ENCODE measurements at places on chromosomes 3 and 15.

DNA sequence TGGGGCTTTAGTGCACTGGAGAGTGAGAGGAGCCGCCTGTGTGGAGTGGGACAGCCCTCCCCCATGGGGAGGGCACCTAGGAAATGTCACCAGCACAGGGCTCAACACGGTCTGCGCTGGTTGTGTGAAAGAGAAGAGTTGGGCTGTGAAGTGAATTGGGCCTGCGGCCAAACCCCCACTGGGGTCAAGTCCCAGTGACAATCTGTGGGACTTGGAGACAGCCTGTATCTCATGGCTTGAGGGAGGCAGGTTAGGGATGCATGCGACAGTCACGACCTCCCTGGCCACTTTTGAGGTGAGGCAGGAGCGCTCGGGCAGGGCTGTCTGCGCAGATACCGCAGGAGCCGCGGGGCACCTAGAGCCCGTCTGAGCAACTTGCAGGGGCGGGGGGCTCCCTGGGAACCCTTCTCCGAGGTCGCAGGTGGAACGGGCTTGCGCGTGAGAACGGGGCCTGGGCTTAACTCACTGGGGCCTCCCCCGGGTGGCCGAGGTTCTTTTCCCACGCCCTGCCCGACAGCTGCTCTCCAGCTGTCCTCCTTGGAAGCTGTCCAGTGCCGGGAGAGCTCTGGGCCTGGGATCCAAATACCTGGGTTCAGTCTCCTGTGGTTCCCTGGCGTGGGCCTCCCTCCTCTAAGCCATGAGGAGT lies 77.4 kb downstream of the SNRK start:
- DNase-seq: no peak

GRCh38 chr15:100261302-100262240 lies 80.2 kb downstream of the ADAMTS17 start:
- DNase-seq: no peak

- DNase-seq: no peak
Measured at GRCh38 chr3:170162052-170162451, 19.5 kb downstream of the PHC3 start.

DNA sequence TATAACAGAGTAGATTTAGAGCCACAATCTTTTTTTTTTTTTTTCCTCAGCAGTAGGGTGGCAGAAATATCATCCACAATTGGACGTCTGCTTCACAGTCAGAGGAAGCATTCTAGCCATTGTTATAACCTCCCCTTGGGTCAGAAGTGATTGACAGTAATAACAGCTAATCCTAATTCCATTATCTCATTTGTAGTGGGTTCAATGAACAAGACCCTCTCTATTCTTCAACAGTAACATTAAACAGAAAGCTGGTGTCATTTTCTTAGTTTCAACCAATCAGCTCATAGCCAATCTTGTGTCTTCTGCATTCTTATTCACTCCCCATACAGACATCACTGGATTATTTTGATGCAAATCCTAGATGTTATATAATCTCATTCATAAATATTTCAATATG lies 44.6 kb downstream of the QTRT2 start:
- no peak for DNase-seq

DNA sequence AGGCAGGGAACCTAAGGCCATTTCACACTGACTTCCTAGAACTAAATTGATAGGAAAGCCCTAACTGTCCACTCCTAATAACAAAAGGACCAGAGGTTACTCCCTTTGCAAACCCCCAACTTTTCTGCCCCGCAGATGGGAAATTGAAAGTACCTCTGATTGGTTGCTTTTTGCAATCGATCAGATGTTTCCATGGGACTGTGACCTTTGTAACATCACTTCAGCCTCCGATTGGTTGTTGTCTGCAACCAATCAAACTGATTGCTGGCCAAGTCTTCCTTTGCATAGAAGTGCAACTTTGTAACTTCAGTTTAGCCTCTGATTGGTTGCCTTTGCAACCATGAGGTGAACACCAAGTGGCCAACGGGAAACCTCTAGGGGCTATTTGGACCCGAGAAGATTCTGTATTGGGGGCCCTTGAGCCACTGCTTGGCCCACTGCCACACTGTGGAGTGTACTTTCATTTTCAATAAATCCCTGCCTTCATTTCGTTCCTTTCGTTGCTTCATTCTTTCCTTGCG lies 11.3 kb upstream of the KNL1 start:
- DNase-seq: no peak

GRCh38 chr15:25777037-25777436 lies 86.1 kb downstream of the ATP10A start:
- no peak for DNase-seq

- DNase-seq: no peak
Measured at GRCh38 chr3:51311055-51311454, 74.0 kb upstream of the MANF start.

DNA sequence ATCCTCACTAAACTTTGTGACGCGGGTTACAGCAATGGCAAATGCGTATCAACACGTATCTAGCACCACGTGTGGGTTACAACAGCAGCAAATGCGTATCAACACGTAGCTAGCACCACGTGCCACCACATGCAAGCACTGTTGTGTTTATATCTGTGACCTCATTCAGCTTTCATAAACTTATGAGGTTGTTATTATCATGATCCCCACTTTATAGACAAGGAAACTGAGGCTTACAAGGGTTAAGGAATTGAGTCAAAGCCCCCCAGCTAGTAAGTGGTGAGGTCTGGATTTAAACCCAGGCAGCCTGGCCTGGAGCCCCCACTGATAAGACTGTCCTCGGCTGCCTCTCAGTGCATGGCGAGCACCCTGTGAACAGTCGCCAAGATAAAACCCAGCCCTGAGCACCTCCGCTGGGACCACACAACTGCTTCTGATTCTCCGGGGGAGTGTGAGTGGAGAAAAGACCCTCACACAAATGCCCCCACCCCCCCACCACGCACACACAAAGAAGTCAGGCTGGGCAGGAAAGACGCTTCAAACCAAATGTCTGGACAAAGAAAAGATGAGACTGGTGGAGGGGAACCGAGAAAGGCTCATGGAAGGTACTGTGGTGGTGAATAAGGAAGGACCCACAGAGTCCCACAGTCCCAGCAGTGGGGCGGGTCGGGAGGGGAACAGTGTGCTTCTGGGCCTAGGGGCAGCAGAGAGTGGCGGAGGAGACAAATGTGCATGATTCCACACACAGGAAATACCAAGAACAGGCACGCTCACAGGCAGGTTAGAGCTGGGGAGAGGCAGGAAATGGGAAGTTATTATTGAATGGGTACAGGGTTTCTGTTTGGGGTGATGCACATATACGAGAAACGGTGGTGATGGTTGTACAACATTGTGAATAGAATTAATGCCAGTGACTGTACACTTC lies 173.4 kb downstream of the XXYLT1 start:
- DNase-seq: no peak

- no peak for DNase-seq
Measured at GRCh38 chr3:115403786-115404185, 219.5 kb upstream of the GAP43 start.

- no peak for DNase-seq
Measured at GRCh38 chr3:10556312-10556711, 50.9 kb upstream of the ATP2B2 start.

DNA sequence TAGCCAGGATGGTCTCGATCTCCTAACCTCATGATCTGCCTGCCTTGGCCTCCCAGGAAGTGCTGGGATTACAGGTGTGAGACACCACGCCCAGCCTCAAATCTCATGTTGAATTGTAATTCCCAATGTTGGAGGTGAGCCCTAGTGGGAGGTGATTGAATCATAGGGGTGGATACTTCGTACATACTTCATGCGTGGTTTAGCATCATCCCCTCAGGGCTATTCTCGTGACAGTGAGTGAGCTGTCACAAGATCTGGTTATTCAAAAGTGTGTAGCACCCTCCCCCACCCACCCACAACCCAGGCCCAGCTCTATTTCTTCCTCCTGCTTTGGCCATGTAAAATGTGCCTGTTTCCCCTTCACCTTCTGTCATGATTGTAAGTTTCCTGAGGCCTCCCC lies 236.9 kb upstream of the IL12A start:
- no peak for DNase-seq

- DNase-seq: no peak
Measured at GRCh38 chr3:46701181-46701939, at the start of gene TMIE. TMIE (plus strand) TSS chr3:46701392; CDS start chr3:46701488, 96 bp downstream.

DNA sequence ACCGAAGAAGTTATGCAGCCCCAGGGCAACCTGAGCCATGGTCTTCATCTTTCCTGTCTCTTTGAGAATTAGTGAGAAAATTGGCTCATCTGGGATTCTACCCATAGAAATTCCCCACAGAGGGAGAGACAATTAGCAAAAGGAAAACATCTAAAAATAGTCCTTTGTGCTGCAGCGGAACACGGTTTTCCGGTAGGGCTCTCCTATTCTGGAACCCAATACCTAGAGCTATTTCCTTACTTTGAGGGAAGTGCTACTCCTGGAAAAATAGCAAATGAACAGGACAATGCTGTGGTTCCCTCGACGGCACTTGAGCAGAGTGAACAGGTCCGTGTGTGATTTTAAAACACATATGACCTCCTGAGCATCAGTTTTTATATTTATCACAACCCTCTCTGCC lies 210.5 kb downstream of the FGF12 start:
- DNase-seq: no peak

GRCh38 chr3:112010636-112011035 lies 11.9 kb downstream of the TAGLN3 start:
- DNase-seq: no peak

DNA sequence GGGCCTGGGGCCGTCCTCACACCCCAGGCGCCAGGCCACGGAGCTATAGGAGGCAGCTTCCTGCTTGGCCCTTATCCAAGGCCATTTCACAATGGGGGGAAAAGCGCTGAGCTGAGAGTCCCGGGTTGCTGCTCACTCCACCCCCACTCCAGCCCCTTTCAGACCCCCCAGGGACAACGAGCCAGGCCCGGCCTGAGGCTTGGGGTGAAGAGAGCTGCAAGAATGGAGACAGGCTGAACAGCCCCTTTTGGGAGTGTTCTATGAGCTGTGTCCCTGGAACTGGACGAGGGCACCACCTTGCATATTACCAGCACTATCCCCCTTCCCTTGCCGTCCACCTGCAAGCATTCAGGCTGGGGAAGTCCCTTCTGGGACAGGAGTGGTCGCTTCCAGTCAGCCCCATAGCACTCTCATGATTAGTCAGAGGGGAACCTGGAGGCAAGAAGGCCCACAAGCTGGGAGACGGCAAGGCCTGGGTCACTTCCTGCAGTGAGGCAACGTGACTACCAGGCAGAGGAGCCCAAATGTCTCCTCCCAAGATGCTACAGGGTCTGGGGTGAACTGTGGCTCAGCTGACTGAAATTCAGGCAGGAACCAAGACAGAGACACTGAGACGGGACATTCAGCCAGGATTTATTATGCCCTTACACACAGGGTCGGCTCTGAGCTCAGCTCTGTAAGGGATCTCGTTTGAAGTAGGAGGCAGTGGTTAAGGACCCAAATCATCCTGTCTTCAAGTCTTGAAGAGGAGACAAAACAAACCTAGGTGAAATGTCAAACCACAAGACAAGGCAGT lies 8.6 kb upstream of the SRP14 start:
- no peak for DNase-seq

DNA sequence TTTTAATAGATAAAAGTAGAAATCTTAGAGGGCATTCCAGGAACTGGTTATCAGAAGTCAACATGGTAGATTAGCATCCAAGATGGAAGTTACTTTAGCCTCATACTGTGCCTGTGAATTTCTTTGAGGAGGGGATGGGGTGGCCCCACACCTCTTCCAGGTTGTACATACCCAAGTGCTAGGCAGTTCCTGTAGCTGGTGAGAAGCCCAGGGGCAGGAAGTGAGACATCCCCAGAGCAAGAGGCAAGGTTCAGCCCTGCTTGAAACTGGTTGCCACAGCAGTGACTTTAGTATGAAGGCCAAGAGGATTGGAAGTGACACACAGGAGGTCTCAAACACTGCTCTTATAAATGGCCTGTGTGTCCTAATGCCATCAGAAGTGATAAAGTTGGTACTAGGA lies 11.9 kb downstream of the GTPBP8 start:
- no peak for DNase-seq

- DNase-seq: no peak
Measured at GRCh38 chr3:196979545-196979944, 10.9 kb upstream of the PIGZ start.

DNA sequence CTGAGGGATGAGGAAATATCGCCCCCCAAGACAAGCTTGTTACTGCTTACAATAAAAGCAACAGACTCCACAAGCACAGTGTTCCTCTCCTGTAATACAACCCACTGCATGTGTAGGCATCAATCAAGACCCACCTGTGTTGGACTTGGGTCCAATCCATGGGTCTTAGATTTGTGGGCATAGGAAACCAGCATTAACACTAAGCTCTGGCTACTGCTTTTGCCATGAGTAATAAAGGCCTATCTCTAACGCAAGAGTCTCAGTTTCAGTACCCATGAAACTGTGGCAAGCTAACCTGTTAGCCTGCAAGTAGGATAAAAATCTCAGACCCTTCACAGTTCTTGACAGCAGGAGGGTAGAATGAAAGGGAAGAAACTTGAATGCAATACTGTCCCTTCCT lies 5.2 kb upstream of the EIF1B start:
- no peak for DNase-seq

DNA sequence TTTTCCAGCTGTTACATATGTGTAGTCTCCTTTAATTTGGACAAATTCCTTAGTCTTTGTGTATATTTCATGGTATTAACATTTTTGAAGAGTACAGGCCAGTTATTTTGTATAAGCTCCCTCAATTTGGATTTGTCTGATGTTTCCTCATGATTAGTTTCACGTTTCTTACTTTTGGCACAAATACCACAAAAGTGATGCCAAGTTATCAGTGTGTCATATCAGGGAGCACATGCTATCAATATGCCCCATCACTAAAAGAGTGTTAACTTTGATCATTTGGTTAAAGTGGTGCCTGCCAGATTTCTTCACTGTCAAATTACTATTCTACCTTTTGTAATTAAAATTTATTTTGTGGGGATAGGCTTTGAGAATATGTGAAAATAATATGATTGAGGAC lies 14.6 kb downstream of the PCNP start:
- no peak for DNase-seq

GRCh38 chr15:83653639-83654378 lies at the start of gene ADAMTSL3:
ADAMTSL3 (plus strand) TSS chr15:83654123; CDS start chr15:83655762, 1,639 bp downstream.
- DNase-seq: no peak

DNA sequence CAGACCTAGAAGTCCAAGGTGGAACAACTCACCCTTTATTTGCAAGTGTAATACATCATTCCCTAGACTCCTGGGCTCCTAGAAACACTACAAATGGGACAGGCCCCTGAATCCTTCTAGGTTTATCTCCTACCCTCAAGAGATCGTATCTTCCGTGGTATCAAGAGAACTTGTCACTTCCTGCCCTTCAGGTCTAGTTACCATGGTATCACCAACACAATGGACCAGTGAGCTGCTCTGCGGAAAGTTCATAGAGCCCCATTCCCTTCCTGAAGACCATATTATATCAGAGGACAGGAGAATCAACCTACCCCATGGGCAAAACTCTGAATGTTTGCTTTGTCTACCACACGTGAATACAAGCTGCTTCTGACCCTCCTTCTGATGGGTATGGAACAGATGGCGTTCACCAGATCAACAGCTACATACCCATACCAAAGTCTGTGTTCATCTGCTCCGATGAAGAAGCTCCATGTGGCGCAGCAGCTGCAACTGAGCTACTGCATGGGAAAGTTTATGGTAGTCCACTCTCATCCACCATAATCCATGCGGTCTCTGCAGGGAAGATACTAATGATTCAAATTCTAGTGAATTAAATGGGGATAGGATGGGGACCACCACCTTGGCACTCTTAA lies 84.6 kb upstream of the KLF13 start:
- DNase-seq: no peak

Data from stimulated activated CD8-positive, alpha-beta memory T cell treated with anti-CD3 and anti-CD28 coated beads, Interleukin-2, amount 100 ng/mL, for 1 hour (primary cell).